ENCODE measurements at places on chromosomes 7 and 10.

GRCh38 chr7:129168231-129169021 is 20.0 kb upstream of the SMO start:
- DNase-seq, result no peak

DNA sequence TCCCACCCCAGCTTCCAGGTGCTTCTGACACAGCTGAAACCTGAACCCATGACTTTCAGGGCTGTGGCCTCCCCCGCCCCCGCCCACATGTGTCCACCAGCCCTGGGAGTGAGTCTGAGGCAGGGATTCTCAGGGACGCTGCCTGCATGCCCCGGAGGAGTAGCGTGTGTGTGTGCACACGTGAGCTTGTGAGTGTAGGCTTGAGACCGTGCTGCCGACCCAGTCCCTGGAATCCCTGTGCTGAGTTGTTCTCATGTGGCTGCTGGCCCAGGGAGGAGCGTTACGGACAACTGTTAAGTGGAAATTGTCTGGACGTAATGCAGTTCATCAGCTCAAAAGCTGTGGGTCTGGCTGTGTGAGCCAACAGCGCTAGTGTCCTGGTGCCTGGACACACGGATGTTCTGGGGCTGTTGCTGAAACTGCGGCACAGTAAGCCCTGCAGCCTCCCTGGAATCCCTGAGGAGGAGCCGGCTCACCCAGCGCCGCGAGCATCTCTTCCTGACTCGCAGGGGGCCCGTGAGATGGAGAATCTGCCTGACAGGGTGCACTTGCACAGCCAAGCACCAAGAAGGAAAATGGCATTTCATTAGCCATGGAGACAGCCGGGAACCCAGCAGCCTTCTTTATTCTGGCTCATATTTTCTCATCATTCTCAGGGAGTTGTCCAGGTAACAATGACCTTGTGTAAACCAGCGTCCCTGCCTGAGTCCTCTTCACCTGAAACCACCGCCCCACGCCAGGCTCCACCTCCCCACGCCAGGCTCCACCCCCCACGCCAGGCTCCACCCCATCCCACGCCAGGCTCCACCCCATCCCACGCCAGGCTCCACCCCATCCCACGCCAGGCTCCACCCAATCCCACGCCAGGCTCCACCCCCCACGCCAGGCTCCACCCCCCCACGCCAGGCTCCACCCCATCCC is 603.9 kb downstream of the PTPRN2 start:
- DNase-seq, result no peak

DNA sequence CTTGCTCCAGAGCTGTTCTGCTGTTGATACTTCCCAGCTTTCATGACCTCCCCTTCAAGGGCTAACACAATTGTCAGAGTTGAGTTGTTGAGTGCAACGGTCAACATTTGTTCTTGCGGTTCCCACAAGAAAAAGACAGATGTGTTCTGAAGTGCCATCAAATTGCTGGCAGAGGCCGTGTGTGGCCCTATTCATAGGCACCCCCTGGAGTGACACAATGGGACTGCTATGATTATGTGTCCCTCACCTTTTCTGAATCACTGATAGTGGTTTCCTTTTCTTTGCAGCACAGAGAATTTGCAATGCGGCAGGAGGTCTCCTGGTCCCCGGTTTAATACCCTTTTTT is 5.8 kb upstream of the IGFBP1 start:
- no peak for DNase-seq

- peak; percentile 45 for DNase-seq
Measured at GRCh38 chr7:49778731-49779270, 5.4 kb downstream of the VWC2 start.
